IMR-90 (cell line): ENCODE measurements at places on chromosomes 4 and X. TPM values are rescaled to one million over a fixed set of nuclear protein-coding genes. Genes with fewer than 3 reads are reported as not detected.

- no peak for DNase-seq
These were observed 187.8 kb downstream of the FRAS1 start for GRCh38 chr4:78244705-78245485.

DNA sequence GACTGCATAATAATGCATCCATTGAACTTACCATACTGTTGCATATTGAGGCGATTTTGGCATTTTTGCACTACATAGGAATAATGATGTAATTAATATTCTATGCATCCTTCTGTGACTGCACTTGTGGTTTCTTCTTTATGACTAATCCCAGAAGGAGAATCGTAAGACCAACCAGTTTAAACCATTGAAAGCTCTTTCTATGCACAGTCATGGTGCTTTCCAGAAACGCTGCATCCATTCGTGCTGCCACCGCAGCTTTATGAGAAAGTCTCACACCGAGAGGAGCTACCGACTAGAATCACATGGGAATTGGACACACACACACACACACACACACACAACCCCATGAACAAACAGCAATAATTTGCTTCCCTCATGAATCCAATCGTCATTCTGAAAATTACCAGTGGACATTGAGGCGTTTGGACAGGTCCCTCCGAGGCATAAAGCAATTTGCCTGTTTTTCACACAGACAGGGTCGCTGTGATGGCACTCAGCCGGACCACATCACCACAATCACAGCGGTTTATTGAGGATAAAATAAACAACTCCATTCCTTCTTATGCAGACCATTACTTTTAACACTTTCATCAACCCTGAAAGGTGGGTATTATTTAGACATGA, 64.2 kb downstream of the PACRGL start:
- peak; percentile 28 for DNase-seq

DNA sequence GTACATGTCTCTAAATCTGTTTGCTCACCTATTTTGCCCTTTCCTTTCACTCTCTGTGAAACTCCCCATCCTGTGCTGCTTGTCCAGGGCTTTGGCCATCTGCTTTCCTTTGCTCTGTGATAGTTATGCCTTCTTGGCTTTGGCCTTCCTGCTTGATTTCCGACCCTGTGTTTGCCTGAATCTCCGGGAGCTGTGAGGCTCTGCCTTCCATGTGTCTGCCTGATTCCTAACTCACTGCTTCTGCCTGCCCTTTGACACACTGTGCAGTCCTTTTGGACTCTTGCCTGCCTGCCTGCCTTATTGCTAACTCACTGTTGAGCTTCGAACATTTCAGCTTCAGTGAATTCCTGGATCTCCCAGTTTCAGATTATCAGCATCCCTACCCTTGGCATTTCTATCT, 143.1 kb downstream of the C4orf33 start:
- no peak for DNase-seq

The GNPDA2 gene
- 13.4 and 23.1 TPM in 2 replicates for total RNA-seq

The UBL4A gene
- total RNA-seq = 21.4 and 28.3 TPM in 2 replicates

The STAG2 gene
- 71.2 and 94.4 TPM in 2 replicates for total RNA-seq
